NCI-H1694 treated with DMSO at 0.1 percent for 48 hours (cell line): ENCODE measurements at places on chromosomes 1 and 21.

GRCh38 chr1:53625049-53625448 lies 113.9 kb downstream of the GLIS1 start:
- DNase-seq: no peak

GRCh38 chr1:11320153-11320936 lies 47.3 kb downstream of the UBIAD1 start:
- DNase-seq: no peak

DNA sequence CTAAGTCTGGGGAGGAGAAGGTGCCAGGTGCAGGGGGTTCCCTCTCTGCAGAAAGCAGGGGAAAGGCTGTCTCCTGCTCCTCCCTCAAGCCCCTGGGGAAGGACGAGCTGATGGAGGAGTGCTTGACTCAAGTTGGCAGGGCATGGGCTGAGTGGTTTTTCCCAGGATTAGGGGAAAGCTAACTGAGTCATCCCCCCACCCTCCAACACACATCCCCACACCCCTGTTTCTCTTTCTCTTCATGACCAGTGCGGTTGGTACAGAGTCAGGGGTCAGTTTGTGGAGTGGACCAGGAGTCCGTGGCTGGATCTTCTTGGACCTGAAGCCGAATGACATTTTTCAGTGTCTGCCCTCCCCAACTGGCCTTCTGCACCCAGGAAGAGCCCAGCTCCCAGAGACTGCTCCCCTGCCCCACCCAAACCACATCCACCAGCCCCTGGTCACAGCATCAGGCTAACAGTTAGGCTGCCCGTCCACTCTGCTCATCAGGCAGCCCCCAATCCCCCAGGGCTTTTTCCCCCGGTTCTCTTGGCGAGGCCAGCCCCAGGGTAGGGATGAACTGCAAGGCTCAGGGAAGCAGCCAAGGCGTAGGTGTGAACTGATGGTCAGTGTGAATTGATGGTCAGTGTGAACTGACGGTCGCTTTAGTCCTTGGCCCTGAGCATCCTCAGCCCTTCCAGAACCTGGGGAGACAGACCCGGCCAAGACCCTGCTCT lies 81.0 kb downstream of the PAX7 start:
- no peak for DNase-seq

DNA sequence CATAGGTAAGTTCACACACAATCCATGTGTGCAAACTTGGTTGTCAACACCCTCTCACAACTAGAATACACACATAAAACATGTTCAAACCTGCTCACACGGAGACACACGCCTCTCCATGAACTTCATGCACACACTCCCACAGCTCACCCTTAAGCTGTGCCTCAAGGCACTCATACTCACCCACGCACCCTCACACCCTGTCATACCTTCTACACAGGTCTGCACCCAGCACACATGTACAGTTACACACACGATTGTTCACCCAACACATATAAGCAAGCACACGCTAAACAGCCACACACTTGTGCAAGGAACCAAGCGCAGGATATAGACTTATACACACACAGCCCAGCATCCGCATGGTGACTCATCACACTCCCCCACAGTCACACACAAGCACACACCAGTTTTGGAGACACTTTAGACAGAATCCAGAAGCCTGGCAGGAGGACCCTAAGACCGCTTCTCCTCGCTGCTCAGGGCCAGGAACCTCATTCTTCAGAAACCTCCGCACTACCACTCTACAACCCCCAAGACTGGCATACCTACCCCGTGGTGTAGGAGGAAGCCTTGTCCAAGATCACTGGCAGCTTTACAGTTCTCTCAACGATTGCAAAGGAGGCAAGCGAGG lies 58.7 kb upstream of the ZC3H12A start:
- no peak for DNase-seq

- no peak for DNase-seq
Observed at GRCh38 chr1:198750081-198750480, 111.2 kb downstream of the PTPRC start.
